ENCODE measurements at places on chromosomes 12 and 14. TPM values are rescaled to one million over a fixed set of nuclear protein-coding genes. Genes with fewer than 3 reads are reported as not detected.

DNA sequence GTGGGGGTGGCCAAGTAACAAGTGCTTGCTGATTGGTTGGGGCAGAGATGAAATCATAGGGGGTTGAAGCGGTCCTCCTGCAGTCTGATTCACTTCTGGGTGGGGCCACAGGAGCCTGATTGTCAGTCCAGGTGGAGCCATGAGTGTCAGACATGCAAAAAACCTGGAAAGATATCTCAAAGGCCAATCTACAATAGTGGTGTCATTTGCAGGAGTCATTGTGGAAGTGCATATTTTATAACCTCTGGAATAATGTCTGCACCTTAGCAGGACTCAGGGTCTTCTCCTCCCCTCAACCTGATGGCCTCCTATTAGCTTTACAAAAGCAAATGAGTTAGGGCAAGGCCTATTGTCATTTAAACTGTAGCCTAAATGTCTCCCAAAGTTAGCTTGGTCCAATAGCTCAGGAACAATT, 241.4 kb downstream of the NUAK1 start:
- no peak for DNase-seq
- H3K27me3 ChIP-seq, result no peaks in the 10 kb centered on the region
- H3K4me3 ChIP-seq, result no peak overlapping the region

DNA sequence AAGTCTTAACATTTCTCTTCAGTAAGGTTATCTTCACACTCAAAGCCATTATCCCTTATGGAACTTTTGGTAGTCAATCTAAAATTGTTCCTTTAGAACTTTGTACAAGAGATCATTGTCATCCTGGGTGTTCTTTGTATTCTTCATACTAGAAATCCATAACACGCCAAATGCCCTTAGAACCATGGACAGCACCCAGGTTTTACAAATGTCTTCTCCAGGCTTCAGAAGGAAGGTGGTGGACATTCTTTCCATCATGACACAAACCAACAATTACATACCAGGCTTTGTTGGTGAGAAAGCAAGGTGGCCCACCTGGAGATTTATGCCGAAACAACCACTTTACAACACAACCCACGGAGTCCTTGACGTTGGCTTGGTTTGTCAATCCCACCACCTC, 365.6 kb upstream of the TBX3 start:
- no peak overlapping the region for H3K4me3 ChIP-seq
- H3K4me1 ChIP-seq, result no peaks in the 10 kb centered on the region
- H3K36me3 ChIP-seq, result no peaks in the 10 kb centered on the region

GRCh38 chr14:69096781-69097475, 56.0 kb downstream of the DCAF5 start:
- no peaks in the 10 kb centered on the region for H3K4me1 ChIP-seq
- no peak overlapping the region for H3K4me3 ChIP-seq
- H3K36me3 ChIP-seq, result no peaks in the 10 kb centered on the region

DNA sequence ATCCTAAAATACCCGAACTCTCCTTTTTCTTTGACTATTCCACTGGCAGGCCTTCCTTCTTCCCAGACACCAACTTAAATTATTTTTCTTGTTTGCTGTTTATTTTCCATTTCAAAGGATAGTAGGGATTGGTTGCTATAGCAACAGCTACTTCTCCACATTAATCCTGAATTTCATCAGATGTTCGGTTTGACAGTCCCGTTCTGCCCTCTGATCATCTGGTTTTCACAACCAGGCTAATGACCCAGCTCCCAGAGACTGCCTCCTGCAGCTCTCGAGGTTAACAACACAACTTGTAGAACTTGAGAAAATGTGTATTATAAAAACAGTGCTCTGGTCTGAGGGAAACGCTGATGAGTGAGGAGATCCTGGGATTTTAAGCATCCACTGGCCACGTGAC, 45.5 kb downstream of the NUAK1 start:
- H3K4me3 ChIP-seq, result no peak overlapping the region
- no peaks in the 10 kb centered on the region for H3K36me3 ChIP-seq
- DNase-seq, result no peak

DNA sequence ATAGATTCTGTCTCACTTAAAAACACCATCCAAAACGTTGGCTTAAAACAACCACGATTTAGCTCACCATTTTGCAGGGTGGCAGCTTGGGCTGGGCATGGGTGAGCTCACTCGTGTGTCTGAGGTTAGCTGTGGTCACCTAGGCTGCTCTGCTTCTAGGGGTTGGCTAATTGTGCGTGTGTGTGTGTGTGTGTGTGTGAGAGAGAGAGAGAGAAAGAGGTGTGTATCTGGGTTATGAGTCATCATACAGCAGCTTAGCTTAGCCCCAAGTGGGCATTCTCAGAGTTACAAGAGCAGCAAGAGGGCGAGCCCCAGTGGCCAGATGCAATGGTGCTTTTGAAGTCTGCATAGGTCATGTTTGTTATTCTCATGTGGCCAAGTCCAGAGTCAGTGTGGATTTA, 6.0 kb downstream of the FBXW8 start:
- DNase-seq, result no peak
- no peaks in the 10 kb centered on the region for H3K27me3 ChIP-seq
- H3K4me1 ChIP-seq, result peaks cover 39% of the 10 kb centered on the region
- H3K36me3 ChIP-seq, result peaks cover 2% of the 10 kb centered on the region
- no peak overlapping the region for H3K27ac ChIP-seq
- no peak overlapping the region for H3K4me3 ChIP-seq

- no peak overlapping the region for H3K27ac ChIP-seq
- H3K4me1 ChIP-seq, result no peaks in the 10 kb centered on the region
- no peak overlapping the region for H3K4me3 ChIP-seq
- DNase-seq, result no peak
- H3K27me3 ChIP-seq, result no peaks in the 10 kb centered on the region
Observed at GRCh38 chr14:54465654-54466053, 23.1 kb downstream of the GMFB start.

DNA sequence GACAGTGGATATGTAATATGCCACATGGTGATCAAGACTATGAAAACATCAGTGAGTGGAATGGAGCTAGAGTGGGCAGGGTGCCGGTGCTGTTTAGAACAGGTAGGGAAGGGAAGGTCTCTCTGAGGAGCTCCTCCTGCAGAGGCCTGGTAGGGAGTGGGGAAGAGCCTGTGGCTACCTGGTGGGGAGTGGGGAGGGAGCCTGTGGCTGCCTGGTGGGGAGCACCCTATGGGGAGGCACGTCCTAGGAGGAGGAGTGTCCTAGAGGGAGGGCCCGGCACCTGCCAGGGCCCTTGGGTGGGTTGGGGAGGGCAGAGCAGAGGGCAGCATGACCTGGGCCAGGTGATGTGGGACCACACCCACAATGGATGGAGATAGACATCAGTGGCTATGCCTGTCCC, 122.6 kb downstream of the ADGRD1 start:
- H3K4me3 ChIP-seq, result no peak overlapping the region
- H3K27me3 ChIP-seq, result no peaks in the 10 kb centered on the region
- no peaks in the 10 kb centered on the region for H3K36me3 ChIP-seq
- no peaks in the 10 kb centered on the region for H3K4me1 ChIP-seq
- H3K27ac ChIP-seq, result no peak overlapping the region

- no peak for DNase-seq
- no peak within 1 kb of the TSS for H3K27ac ChIP-seq
- no peak within 1 kb of the TSS for H3K4me3 ChIP-seq
- peaks cover 14% of the 10 kb centered on the region for H3K27me3 ChIP-seq
Observed at GRCh38 chr14:96255501-96256366, at the start of gene BDKRB1. TSS of gene BDKRB1 (plus strand) at chr14:96256210. CDS start at chr14:96263683, 7,473 bp downstream.

DNA sequence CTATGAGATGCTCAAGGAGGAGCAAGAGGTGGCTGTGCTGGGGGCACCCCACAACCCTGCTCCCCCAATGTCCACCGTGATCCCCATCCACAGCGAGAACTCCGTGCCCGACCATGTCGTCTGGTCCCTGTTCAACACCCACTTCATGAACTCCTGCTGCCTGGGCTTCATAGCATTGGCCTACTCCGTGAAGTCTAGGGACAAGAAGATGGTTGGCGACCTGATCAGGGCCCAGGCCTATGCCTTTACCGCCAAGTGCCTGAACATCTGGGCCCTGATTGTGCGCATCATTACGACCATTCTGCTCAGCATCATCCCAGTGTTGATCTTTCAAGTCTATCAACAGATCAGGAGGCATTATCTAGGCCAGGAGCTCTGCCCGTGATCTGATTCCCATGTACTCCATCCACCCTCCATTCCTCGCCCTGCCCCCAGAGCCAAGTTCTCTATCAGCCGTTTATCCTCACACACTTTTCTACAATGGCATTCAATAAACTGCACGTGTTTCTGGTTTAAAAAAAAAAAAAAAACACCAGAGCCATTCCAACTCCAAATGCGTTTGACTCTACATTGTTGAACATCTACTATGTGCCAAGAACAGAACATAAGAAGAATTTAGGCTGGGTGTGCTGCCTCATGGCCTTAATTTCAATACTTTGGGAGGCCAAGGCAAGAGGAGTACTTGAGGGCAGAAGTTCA, 17.5 kb downstream of the ATXN2 start:
- no peak overlapping the region for H3K4me3 ChIP-seq
- no peak for DNase-seq

DNA sequence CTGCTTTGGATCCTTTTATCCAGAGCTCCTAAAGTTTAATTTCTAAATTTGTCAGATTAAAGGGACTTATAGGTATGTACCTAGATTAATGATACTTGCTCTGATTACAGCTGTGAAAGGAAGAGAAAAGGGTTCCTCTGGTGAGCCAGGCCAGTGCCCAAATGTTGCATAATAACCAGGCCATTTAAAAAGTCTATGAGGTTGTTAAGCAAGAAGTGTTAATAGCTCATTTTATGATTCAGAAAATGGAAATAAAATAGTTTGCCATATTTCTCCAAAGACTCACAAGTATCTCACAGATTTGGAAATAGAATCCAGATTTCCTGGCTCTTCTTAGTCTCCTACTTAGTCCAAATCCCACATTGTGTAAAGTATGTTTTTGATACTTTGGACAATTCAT, 67.6 kb downstream of the SLC38A6 start:
- no peak overlapping the region for H3K27ac ChIP-seq
- no peak overlapping the region for H3K4me3 ChIP-seq
- no peaks in the 10 kb centered on the region for H3K4me1 ChIP-seq
- H3K36me3 ChIP-seq, result no peaks in the 10 kb centered on the region
- no peaks in the 10 kb centered on the region for H3K27me3 ChIP-seq

GRCh38 chr12:75862692-75863471, 168.7 kb downstream of the PHLDA1 start:
- no peak overlapping the region for H3K27ac ChIP-seq
- DNase-seq, result no peak
- no peaks in the 10 kb centered on the region for H3K27me3 ChIP-seq
- H3K4me3 ChIP-seq, result no peak overlapping the region
- no peaks in the 10 kb centered on the region for H3K36me3 ChIP-seq
- H3K4me1 ChIP-seq, result no peaks in the 10 kb centered on the region

DNA sequence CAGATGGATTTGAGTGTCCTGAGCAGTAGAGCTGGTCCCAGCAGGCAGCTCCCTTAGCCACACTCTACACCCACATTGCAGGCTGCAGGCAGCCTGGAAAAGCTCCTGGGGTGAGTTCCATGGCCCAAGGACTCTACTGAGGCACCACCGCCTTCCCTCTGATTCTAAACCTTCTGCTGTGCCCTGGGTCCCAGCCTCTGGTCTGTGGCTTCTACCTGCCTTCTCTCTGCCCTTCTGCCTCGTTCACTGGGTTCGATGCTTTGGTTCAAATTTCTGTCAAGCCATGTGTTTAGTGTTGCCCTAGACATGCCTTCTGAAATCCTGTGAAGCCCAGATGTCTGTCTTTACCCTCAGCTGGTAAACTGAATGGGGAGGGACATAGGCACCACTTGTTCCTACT, 1.5 kb upstream of the FGF6 start:
- no peaks in the 10 kb centered on the region for H3K27me3 ChIP-seq
- H3K36me3 ChIP-seq, result no peaks in the 10 kb centered on the region
- H3K4me1 ChIP-seq, result no peaks in the 10 kb centered on the region
- H3K4me3 ChIP-seq, result no peak overlapping the region
- DNase-seq, result no peak

DNA sequence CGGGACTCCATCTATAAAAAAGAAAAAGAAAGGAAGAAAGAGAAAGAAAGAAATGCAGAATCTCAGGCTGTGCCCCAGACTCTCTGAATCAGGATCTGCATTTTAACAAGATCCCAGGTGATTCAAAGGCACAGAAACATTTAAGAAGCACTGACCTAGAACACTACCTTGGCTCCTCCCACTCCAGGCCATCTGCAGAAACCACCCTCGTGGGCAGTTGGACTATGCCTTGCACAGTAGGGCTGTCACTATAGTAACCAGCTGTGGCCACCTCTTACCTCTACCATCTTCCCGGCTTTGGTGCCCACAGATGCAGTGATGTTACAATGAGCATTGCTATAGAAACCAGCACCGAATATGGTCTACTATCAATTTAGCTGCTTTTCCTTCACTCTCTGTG, 110.9 kb upstream of the PWP1 start:
- H3K27ac ChIP-seq, result no peak overlapping the region
- no peaks in the 10 kb centered on the region for H3K27me3 ChIP-seq
- H3K4me1 ChIP-seq, result no peaks in the 10 kb centered on the region
- DNase-seq, result no peak
- H3K4me3 ChIP-seq, result no peak overlapping the region

DNA sequence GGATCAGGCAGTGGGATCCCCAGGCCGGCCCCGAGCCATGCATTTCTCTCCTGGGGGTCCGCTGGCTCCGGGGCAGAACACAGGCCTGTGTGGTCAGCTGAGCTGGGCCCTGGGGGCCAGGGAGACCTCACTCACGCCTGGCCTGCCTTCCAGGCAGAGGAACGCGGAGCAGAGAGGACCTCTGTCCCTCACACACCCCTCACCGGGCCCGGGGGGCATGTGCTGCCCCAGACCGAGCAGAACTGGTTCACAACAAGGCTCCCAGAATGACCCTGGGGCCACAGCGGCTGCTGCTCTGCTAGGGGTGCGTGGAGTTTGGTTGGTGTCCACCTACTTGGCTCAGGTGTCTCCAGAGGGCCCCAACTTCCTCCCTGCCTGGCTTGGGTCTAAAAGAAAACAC, 33.0 kb upstream of the RFLNA start:
- no peaks in the 10 kb centered on the region for H3K27me3 ChIP-seq
- DNase-seq, result no peak
- no peaks in the 10 kb centered on the region for H3K36me3 ChIP-seq
- no peak overlapping the region for H3K4me3 ChIP-seq

DNA sequence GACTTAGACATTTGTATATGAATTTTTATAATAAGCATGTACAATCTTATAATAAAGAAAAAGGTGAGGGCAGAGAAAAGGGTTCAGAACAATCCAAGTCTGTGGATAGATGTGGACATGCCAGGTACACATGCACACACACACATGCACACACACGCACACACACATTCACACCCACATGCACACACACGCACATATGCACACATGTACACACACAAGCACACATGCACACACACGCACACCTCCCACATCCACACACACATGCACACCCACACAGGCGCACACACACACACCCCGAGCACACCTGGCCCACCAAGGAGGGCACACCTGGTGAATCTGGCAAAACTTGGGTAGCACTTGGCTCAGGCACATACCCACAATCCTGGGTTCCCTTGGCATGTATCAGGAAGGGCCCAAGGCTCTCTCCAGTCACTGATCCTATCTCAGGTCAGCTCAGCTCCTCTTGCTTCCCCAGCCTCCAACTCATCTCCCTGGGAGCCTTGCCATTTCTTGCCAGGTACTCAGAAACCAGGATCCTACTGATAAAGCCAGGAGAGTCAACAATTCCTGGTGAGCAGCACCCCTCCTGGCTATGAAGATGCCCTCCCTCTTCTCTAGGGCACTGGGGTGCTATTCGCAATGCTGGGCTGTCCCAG, 18.6 kb upstream of the TMEM106C start:
- no peak for DNase-seq
- H3K36me3 ChIP-seq, result no peaks in the 10 kb centered on the region
- no peaks in the 10 kb centered on the region for H3K4me1 ChIP-seq
- no peaks in the 10 kb centered on the region for H3K27me3 ChIP-seq
- H3K4me3 ChIP-seq, result no peak overlapping the region

Gene TESPA1
- total RNA-seq, result 19.0 TPM

Gene EIF2S3B
- total RNA-seq, result 0.73 TPM

Gene CLEC14A
- not detected for total RNA-seq

Gene C12orf50
- 0.10 TPM for total RNA-seq

Gene RNASE1
- total RNA-seq, result not detected

Gene NKX2-8
- total RNA-seq, result not detected

Gene REC8
- 62.1 TPM for total RNA-seq

Gene NELL2
- 0.39 TPM for total RNA-seq

Gene P2RX7
- 6.8 TPM for total RNA-seq

Measured in B cell (primary cell).